ENCODE measurements at places on chromosomes 13 and 19.

GRCh38 chr13:31722673-31723072 is 16.7 kb upstream of the RXFP2 start:
- no peak for DNase-seq

DNA sequence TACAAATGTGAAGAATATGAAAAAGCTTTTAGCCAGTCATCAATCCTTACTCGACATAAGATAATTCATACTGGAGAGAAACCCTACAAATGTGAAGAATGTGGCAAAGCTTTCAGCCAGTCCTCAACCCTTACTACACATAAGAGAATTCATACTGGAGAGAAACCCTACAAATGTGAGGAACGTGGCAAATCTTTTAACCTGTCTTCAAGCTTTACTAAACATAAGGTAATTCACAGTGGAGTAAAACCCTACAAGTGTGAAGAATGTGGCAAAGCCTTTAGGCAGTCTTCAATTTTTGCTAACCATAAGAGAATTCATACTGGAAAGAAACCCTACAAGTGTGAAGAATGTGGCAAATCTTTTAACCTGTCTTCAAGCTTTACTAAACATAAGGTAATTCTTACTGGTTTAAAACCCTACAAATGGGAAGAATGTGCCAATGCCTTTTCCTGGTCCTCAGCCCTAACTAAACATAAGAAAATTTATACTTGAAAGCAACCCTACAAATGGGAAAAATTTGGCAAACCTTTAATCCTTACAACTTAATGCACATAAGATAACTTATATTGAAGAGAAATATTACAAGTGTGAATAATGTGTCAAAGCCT is 74.1 kb upstream of the ZNF681 start:
- no peak for DNase-seq

DNA sequence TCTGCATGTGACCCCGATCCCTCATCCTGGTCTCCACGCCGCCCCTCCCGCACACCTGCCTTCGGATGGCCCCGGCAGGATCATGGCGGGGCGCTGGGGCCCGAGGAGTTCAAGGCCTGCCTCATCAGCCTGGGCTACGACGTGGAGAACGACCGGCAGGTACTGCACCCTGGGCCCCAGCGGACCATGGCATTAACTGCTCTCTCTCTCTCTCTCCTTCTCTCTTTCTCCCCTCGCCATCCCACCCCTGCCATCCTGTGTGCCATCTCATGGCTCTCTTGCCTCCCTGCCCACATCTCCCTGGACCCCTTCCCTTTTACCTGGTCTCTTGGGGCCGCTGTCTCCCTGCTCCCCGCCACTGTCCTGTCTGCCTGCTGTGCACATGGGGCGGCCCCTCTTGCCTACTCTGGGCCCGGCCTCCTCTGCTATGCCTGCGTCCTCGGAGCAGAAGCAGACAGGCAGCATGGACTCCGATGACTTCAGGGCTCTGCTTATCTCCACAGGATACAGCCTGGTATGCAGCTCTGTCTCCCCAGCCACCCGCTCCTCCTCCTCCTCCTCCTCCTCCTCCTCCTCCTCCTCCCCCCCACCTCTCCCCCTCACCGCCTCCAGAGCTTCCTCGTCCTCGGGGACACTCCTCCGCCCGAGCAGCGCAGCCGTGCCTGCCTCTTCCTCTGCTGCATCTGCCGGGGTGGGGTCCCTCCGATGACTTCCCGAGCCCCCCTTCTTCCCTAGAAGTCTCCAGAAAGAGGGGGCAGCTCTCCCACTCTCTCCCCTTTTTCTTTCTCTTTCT is 16.2 kb downstream of the CAPN12 start:
- no peak for DNase-seq

GRCh38 chr13:76991432-76991795 is 467 bp upstream of the CLN5 start:
- DNase-seq = no peak

- no peak for DNase-seq
These were observed 2861.0 kb downstream of the PCDH9 start for GRCh38 chr13:64369121-64369520.

GRCh38 chr19:42269478-42270345 is 660 bp downstream of the CIC start:
- DNase-seq = no peak

- DNase-seq = no peak
These were observed 52.8 kb downstream of the GADD45B start for GRCh38 chr19:2528675-2529101.

DNA sequence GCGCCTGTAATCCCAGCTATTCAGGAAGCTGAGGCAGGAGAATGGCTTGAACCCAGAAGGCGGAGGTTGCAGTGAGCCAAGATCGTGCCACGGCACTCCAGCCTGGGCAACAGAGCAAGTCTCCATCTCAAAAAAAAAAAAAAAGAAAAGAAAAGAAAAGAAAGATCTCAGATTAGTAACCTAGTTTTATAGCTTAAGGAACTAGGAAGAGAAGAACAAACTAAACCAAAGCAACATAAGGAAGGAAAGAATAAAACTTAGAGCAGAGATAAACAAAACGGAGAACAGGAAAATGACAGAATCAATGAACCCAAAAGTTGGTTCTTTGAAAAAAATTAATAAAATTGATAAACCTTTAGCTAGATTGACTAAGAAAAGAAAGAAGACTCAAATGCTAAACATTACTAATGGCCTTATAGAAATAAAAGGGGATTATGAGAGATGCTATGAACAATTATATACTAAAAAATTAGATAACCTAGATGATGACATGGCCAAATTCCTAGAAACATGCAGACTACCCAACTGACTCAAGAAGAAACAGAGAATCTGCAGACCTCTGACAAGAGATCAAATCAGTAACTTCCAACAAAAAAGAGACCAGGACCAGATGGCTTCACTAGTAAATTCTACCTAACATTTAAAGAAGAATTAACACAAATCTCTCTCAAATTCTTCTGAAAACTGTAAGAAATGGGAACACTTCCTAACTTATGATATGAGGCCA is 68.2 kb downstream of the CDADC1 start:
- no peak for DNase-seq

DNA sequence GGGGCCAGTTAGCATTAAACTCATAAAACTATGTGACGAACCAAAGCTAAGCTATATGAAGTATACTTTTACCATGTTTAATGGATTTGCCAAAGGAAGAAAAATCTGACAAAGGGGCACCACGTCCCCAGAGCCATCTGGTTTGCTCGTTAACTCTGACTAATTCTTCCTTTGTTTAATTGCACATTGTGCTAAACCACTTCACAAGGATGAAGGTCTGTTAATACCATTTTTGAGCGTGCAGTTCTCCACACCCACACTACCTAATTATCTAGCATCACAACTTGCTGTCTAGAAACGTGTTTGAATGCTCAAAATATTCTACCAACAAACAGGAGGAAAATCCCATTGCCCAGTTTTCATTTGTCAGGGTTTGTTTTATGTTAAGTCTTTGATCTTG is 74.8 kb downstream of the COL4A1 start:
- DNase-seq = no peak

DNA sequence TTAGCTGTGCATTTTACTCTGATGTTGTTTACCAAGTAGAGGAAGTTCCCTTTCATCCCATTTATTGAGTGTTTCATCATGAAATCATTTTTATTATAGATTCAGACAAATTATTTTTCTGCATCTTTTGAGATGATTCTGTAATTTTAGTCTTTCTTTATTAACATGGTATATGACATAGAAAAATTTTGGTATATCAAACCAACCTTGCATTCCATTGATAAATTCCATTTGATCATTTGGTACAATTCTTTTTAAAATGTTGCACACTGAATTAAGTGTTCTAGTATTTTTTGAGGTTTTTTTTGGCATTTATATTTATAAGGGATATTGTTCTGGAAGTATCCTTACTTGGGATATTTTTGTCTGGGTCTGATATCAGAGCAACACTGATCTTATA is 308.4 kb downstream of the DLEU7 start:
- DNase-seq = no peak

GRCh38 chr13:52394586-52394985 is 11.4 kb downstream of the THSD1 start:
- no peak for DNase-seq

GRCh38 chr19:12954612-12954962 is 2.4 kb downstream of the GADD45GIP1 start:
- no peak for DNase-seq

GRCh38 chr13:107104631-107105030 is 536.7 kb upstream of the ARGLU1 start:
- DNase-seq = no peak

DNA sequence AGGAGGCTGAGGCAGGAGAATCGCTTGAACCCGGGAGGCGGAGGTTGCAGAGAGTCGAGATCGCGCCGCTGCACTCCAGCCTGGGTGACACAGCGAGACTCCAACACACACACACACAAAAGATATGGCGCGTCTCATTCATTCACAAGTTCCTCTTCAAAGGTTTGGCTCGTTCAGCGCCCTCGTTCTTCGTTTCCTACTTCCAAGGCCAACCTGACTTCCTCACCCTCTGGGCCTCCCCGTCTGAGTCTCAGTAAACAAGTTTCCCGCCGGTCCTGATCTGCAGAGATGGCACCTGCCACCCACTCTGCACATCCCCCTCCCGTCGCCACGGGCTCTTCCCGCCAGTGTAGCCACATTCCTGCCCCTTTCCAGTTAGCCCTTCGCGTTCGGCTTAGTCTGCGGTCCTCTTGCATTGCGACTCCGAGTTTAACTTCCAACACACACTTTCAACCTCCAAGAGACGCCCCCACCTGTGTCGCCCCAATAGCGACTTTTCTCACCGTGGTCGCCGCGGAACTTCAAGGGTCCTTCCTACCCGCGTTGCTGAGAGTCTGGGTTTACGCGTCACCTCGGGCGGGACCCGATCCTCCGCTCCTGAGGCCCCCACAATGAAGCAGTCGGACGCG is 1.3 kb upstream of the BSG start:
- DNase-seq = peak; percentile 57

DNA sequence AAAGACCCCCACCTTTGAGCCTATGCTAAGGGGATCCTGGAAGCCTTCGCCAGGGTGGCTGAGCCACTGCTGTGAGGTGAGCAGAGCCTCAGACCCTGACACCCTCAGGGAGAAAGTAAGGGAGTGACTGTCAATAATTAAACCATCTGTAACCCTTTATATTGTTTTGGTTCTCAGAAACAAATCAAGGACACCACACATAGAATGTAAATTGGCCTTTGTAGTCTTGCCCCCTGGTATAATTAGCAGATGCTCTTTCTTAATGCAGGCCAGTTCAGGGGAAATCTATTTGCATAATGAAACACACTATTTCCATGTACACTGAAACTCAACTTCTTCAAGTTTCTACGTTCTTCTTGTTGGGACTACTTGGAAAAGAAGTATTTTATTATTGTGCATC is 127.7 kb upstream of the EDNRB start:
- no peak for DNase-seq

DNA sequence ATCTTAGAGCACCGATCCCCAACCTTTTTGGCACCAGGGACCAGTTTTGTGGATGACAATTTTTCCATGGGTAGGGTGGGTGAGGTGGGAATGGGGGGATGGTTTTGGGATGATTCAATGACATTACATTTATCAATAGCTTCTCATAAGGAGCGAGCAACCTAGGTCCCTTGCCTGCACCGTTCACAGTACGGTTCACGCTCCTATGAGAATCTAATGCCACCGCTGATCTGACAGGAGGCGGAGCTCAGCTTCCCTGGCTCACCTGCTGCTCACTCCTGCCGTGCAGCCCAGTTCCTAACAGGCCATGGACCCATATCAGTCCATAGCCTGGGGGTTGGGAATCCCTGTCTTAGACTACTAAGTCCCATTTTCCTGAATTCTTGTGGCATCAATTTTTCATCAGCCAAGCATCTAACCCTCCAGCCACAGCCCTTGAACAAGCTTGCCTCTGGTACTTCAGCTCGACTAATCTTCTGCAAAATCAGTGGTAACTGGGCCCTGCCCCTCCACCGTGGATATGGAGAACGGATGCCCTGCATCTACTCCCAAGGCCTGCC is 37.0 kb upstream of the MAP3K10 start:
- DNase-seq = no peak

DNA sequence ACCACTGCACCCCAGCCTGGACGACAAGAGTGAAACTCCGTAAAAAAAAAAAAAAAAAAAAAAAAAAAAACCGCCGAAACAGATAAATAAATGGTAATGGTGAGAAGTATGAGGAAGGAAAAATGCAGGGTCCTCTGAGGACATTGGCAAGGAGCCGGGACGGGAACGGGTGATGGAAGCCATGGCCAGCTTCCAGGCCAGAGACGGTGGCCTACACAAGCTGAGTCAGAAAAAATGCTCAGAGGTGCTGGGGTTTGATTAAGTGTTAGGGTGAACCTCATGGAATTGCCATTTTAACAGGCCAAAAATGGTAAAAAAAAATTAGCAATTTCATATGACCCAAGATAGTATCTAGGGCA is 866 bp upstream of the ZSWIM4 start:
- DNase-seq = no peak

DNA sequence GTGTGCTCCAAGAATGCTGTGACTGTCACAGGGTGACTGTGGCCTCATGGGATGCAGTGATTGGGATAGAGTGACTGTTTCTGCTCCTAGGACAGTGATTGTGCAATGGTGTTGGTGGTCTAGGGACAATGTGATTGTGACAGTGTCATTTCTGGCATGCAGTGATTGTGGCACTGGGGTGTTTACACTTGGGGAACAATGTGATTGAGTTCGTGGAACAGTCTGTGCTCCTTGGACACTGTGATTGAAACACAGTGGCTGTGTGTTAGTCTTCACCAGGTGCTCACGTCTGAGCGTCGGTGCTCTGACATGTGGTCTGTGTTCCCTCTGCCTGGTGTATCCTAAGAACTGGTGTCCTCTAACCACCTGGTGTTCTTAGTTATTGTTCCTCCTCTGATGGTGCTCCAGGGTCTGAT is 1.7 kb downstream of the PDE4A start:
- DNase-seq = no peak

DNA sequence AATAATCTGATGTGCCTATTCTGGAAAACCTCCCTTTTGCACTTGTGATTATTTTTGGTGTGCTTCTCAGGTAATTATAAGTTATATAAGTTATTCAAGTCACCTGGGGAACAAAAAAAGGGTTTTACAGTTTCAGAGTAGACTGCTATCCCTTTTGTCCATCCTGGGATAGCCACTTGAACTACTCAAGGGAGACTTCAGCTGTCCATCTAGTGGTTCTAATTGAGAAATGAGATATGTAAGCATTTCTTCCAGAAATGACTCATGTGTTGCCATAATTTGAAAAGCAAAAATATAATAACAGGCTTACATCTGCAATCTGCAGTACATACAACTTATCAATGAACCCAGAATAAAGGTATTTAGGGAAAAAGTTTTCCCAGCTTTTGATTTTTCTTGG is 20.4 kb downstream of the UBL3 start:
- DNase-seq = no peak

GRCh38 chr19:7734220-7735203 is 2.6 kb upstream of the CLEC4G start:
- no peak for DNase-seq

- no peak for DNase-seq
These were observed 522.3 kb upstream of the NBEA start for GRCh38 chr13:34419755-34420154.

- no peak for DNase-seq
These were observed 3.8 kb downstream of the GADD45GIP1 start for GRCh38 chr19:12953138-12953798.

DNA sequence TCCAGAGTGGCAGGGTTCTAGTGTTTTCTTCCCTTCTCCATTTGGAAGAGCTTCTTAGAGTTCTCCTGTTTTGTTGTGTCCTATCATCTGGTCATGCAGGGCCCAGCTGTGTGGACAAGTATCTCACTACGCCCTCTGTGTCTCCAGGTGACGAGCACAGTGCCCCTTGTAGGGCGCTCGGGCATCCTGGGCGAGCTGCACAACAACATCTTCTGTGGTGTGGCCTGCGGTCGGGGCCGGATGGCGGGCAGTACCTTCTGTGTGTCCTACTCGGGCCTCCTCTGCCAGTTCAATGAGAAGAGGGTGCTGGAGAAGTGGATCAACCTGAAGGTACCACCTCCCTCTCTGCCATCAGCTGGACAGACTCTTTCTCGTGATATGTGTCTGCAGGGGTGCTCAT is 13.0 kb downstream of the WDR62 start:
- no peak for DNase-seq
